ENCODE measurements at places on chromosomes 1 and 21.

GRCh38 chr21:36250423-36251075, 69.4 kb upstream of the MORC3 start:
- no peak for DNase-seq

DNA sequence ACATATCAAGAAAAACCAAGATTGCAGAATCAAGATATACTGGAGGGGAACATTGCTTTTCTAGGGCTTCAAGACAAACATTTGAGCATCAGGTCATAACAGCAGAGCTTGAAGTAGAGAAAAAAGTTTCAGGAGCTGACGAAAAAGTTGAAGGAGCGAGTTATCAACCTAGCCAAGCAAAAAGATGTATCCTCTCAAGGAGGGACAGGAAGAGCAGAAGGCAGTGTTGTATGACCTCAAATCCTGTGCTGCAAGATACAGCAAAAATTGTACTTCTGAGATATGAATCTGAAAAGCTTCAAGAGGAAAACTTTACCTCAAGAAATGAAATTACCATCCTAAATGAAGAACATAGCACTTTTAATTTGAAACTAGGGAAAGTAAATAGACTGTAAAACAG, 153.1 kb downstream of the AK5 start:
- DNase-seq, result peak; percentile 11

DNA sequence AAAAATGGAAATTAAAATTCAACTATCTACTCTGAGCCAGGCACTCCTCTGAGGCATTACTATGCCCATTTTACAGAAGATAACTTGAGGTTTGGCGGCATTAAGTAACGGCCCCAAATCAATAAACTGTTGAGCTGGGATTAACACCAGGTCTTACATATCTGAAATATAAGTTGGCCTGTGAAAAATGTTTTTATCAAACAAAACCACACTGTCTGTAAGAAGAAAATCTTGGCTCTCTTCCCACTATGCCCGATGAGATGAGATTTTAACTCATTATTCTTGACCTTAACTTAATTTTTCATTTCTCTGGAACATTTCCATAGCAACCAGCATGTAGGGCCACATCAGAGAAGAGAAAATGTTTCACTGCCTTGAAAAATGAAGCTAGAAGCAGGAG, 21.8 kb downstream of the RC3H1 start:
- DNase-seq, result no peak

DNA sequence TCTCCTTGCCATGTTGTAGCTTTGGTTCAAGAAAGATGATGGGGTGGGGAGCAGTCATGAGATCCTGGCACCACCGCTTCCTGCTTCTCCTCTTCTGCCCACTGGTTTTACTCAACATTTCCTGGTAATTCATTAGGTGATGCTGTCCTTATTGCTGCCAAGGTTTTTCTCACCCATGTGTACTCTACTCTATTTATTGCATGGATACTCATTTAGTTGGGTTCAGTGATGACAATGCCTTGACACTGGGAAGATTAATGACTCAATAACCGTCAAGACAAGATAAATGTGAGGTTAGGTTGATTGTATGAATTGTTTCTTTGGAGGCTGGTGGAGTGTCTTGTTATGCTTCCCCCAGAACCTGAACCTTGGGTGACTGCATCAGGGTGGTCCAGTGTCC, 484.2 kb downstream of the SIPA1L2 start:
- DNase-seq, result no peak

DNA sequence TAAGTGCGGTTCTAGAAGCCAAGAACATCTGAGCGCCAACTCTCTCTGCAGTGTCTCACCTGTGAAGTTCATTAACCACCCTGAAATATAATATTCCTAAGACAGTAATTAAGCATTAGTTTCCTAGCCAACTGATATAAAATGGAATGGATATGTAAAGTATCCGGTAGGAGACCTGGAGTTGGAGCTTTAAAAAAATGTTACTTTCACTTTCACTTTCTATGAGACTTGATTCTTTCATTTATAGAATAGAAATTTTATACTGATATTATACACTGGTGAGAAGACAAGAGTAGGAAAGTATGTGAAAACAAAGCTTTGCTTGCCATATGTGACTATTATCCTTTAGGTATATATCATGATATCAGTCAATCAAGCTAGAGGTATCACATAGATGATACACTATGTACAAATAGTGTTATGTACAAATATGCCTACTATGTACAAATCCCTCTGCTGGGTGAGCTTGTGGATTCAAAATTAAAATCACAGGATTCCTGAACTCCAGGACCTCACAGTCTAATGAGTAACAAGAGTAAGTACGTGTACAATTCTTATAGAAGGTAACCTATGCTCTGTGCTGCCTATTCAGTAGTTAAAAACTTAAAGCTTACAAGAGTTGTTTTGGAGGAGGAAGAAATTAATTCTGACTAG, 934.2 kb downstream of the TTLL7 start:
- DNase-seq, result no peak

DNA sequence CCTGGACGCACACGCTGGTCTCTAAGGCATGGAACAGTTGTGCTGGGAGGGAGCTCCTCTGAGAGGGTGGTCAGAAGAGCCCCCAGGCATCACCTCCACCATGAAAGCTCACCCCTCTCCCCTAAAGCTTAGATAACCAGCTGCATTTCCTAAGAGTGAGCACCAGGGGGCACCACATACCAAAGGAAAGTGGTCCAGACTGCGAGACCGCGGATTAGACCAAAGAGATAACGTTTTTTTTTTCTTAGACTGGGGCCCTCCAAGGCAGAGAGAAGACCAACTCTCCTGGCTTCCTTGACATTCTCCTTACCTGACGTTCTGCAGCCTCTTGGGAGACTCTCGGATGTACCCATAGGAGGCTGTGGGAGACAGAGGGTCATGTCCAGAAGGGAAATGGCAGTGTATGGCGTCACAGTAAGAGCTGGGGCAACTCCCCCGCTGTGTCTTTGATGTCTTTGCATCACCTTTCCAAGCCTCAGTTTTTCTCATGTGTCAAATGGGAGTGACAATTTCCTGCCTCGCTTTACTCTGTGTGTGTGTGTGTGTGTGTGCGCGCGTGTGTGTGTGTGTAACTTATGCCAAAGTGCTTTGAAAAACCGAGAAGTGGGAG, 12.3 kb upstream of the IFNLR1 start:
- peak; percentile 75 for DNase-seq

DNA sequence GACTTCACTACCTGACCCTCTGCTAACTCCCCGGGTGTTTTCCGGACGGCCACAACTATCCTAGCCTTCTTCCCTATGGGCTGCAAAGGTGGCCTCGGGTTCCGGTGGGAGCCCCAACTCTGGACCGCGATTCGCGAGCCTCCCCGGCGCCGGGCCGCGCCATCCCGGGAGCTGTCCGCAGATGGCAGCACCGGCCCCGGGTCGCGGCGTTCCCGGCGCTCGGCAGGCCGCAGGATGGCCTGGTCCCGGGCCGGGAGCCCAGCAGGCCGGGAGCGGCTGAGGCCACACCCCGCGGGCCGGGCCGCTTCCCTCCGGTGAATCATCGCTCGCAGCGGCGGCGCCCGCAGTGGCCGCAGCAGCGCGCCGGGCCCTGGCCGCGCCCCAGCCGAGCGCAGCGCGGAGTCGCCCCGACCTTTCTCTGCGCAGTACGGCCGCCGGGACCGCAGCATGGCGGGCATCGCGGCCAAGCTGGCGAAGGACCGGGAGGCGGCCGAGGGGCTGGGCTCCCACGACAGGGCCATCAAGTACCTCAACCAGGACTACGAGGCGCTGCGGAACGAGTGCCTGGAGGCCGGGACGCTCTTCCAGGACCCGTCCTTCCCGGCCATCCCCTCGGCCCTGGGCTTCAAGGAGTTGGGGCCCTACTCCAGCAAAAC, at the start of gene CAPN2:
CAPN2 (plus strand) TSS at position 346 of the 656 bp plus-strand sequence; CDS start at position 448, 102 bp downstream.
- peak; percentile 47 for DNase-seq

DNA sequence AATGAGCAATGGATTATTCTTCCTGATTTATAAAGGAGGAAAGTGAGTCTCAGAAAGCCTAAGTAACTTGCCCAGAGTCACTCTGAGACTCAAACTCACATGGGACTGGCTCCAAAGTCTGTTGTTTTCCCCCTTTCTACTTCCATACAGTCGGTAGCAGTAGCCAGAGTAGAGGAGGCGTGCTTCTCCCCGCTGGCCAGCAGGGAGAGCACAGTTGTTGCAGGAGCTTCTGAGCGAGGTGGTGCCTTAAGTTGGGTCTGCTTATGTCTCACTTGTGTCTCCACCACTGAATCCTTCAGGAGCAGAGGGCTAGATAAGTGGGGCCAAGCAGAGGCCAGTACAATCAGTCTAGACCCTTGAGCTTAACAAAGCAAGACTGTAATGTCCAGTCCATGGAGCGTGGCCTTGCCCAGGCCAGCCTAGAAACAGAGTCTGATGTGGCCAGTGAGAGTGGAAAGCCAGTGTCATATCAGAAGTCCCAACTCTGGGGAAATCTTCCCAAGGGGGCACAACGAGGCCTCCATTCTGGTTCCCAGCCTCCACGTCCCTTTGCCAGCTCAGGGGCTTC, 181.9 kb downstream of the ZSCAN20 start:
- peak; percentile 4 for DNase-seq

GRCh38 chr1:9291914-9292360, 757 bp upstream of the SPSB1 start:
- no peak for DNase-seq

GRCh38 chr21:44699502-44700001, 2.6 kb downstream of the KRTAP10-12 start:
- no peak for DNase-seq

GRCh38 chr1:221865808-221866207, 123.9 kb upstream of the DUSP10 start:
- DNase-seq, result no peak
